Heart right ventricle (tissue), 16 donors: ENCODE measurements at places on chromosomes 16 and 17. TPM values are rescaled to one million over a fixed set of nuclear protein-coding genes. Genes with fewer than 3 reads are reported as not detected.

GRCh38 chr16:62156971-62157370 is 120.7 kb upstream of the CDH8 start:
- H3K4me3 ChIP-seq = no peak overlapping the region
- no peaks in the 10 kb centered on the region for H3K36me3 ChIP-seq
- no peak for DNase-seq
- no peak overlapping the region for H3K27ac ChIP-seq
- H3K4me1 ChIP-seq = no peaks in the 10 kb centered on the region

GRCh38 chr16:66490774-66491715 is 58.9 kb downstream of the TK2 start:
- H3K27me3 ChIP-seq = no peaks in the 10 kb centered on the region
- H3K27ac ChIP-seq = no peak overlapping the region

DNA sequence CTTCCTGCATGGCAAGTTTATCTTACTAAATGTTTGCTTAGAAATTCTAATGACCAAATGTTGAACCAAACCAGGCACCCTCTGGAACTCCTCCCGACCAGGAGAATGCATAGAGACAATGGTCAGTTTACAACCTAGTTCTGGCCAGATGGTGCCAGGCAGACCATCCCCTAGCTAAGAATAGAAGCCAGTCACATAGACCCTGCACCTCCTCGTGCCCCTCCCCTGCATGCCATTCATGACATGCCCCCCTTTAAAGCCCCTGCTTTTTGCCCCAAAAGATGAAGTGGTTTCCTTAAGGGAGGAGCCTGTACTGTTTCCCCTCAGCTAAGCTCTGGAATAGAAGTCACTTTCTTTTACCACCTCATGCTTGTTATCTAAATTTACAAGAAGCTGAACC is 6.6 kb upstream of the CPHXL start:
- no peak overlapping the region for H3K27ac ChIP-seq
- H3K4me1 ChIP-seq = peaks cover 6% of the 10 kb centered on the region
- H3K4me3 ChIP-seq = no peak overlapping the region

DNA sequence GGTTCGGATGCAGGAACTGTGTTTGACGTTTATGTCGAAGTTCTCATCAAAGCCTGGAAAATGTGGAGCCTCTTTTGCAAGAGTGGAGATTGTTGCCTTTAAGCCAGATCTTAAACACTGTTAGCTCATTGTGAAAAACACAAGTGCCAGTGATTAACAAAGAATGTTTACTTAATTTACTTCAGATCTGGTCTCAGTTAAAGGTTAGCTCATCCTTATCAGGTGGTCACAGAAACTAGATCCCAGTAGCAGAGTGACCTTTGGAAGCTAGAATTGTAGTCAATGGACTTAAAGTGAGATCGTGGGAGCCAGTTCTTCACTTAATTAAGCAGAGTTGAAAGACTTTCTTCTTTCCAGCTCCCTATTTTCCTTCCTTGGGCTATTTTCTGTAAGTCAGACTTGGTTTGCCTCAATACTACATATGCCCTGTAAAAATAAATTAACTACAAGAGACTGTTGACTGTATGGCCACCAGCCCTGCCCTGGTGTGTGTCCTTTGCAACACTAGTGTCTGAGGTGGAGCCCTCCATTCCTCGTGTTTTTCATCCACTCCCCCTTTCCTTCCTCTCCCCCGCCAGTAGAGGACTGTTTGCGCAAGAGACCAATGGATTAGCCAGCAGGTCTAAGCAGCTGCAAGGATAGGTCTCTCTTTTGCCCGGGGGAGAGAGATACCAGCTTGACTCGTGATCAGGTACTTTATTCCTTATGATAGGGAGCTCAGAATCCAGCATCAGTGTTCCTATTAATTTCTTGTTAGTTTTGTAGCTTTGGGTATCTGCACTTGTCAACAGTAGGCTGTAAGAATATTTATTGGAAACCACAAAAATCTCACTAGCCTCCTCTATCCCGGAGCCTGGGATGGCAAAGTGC is 20.2 kb downstream of the FBXO39 start:
- no peaks in the 10 kb centered on the region for H3K4me1 ChIP-seq
- no peak overlapping the region for H3K4me3 ChIP-seq
- no peaks in the 10 kb centered on the region for H3K27me3 ChIP-seq
- no peak for DNase-seq
- no peaks in the 10 kb centered on the region for H3K36me3 ChIP-seq
- no peak overlapping the region for H3K27ac ChIP-seq

DNA sequence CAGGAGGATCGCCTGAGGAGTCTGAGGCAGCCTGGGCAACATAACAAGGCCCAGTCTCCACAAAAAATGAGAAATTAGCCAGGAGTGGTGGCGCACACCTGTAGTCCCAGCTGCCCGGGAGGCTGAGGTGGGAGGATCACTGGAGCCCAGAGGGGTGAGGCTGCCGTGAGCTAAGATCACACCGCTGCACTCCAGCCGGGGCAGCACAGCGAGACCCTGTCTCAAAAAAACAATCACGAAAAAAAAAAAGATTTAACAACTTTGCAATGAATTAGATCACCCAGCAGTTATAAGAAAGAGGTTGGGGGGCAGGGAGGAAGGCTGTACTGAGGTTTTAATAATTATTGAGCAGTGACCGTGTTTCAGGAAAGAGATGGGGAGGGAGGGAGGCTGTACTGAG is 49.4 kb downstream of the RPH3AL start:
- peaks cover 10% of the 10 kb centered on the region for H3K4me1 ChIP-seq
- H3K27ac ChIP-seq = peak overlapping the region; percentile 84
- H3K36me3 ChIP-seq = no peaks in the 10 kb centered on the region
- DNase-seq = no peak
- no peak overlapping the region for H3K4me3 ChIP-seq

Gene CCL8
- total RNA-seq = 0.92 TPM

Gene CA4
- total RNA-seq = 9.2 TPM

- no peak overlapping the region for H3K4me3 ChIP-seq
- no peak for DNase-seq
- no peak overlapping the region for H3K27ac ChIP-seq
- H3K27me3 ChIP-seq = no peaks in the 10 kb centered on the region
- peaks cover 5% of the 10 kb centered on the region for H3K4me1 ChIP-seq
Observed at GRCh38 chr17:50432125-50432762, 6.2 kb downstream of the ACSF2 start.

- DNase-seq = peak; percentile 88
- H3K27me3 ChIP-seq = no peaks in the 10 kb centered on the region
- H3K36me3 ChIP-seq = no peaks in the 10 kb centered on the region
- H3K4me1 ChIP-seq = peaks cover 15% of the 10 kb centered on the region
- H3K27ac ChIP-seq = peak within 1 kb of the TSS; percentile 60
- peak within 1 kb of the TSS; percentile 69 for H3K4me3 ChIP-seq
Observed at GRCh38 chr17:8209907-8210760, at the start of gene AURKB. Gene AURKB (minus strand): TSS chr17:8210575. CDS start chr17:8210224, 351 bp downstream.

DNA sequence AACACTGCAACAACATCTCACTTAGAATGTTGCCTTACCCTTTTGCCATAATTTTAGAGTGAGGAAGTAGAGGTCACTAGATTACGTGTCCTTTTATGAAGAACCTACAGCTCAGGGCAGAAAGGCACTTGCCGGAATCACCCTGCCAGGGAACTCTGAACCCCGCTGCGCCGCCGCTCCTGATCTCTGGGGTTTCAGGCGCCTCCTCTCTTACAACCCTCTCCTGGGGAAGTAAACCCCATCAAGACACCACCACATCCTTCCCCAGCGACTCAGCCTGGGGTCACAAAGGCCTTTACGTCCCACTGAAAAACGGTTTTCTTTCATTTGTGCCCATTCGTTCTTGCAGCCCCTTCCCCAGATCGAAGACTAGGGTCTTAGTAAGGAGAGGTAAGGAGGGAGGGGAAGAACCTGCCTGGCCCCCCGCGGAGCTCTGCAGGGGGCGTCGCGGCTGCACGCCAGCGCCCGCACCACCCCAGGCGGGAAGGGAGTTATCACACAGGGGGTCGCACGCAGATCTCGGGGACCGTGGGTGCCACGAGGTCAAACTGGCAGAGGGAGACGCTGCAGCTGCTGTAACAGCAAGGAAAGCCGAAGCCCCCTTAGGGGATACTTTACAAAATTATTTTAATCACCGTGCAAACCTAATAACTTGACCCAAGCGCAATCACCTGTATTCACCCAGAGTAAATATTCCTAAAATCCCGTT is 1.0 kb upstream of the HLF start:
- no peak for DNase-seq
- H3K36me3 ChIP-seq = no peaks in the 10 kb centered on the region
- H3K4me3 ChIP-seq = peak overlapping the region; percentile 71

Gene CDC6
- total RNA-seq = 0.78 TPM

- DNase-seq = no peak
- no peak overlapping the region for H3K4me3 ChIP-seq
- H3K27ac ChIP-seq = no peak overlapping the region
Observed at GRCh38 chr16:87653234-87653633, 50.9 kb downstream of the JPH3 start.

DNA sequence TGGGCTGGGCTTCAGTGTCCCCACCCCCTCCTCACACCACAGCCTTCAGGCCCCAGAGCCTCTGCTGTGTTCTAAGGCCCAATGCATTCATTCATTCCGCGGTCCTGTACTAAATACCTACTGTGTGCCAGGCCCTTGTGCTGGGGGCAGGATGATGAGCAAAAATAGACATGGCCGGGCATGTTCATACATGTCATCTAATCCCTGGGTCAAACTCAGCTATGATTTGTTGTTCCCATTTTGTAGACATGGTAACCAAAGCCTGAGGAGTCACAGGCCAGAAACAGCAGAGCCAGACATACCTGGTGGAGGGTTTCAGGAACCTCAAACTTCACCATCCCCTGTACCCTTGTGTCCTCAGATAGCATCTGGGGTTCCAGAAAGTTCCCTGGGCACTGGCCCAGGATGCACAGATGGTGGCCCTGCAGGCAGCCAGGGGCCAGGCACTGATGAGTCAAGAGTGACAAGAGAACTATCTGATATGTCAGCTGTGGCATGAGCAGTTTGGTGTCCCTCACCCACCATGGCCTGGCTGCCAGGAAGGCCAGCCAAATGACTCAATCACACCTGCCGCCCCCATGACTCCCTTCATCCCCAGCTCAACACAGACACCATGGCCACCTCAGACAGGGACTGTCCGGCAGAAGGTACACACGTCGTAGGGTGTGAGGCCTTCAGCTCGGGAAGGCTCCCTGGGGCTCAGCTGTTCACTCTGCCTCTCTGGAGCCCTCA is 2.7 kb upstream of the RRAD start:
- peaks cover 64% of the 10 kb centered on the region for H3K4me1 ChIP-seq
- no peak for DNase-seq
- H3K27me3 ChIP-seq = no peaks in the 10 kb centered on the region
- H3K4me3 ChIP-seq = no peak overlapping the region
- H3K36me3 ChIP-seq = peaks cover 26% of the 10 kb centered on the region
- H3K27ac ChIP-seq = peak overlapping the region; percentile 96

- no peak overlapping the region for H3K4me3 ChIP-seq
- no peaks in the 10 kb centered on the region for H3K36me3 ChIP-seq
- H3K27ac ChIP-seq = no peak overlapping the region
- DNase-seq = no peak
- peaks cover 35% of the 10 kb centered on the region for H3K27me3 ChIP-seq
Observed at GRCh38 chr17:79272220-79272619, 197.6 kb downstream of the ENGASE start.

GRCh38 chr16:57196286-57196685 is 10.2 kb downstream of the RSPRY1 start:
- no peak for DNase-seq
- H3K36me3 ChIP-seq = no peaks in the 10 kb centered on the region
- no peak overlapping the region for H3K27ac ChIP-seq
- peaks cover 13% of the 10 kb centered on the region for H3K4me1 ChIP-seq
- H3K4me3 ChIP-seq = no peak overlapping the region
- no peaks in the 10 kb centered on the region for H3K27me3 ChIP-seq

Gene SLC38A8
- total RNA-seq = not detected

DNA sequence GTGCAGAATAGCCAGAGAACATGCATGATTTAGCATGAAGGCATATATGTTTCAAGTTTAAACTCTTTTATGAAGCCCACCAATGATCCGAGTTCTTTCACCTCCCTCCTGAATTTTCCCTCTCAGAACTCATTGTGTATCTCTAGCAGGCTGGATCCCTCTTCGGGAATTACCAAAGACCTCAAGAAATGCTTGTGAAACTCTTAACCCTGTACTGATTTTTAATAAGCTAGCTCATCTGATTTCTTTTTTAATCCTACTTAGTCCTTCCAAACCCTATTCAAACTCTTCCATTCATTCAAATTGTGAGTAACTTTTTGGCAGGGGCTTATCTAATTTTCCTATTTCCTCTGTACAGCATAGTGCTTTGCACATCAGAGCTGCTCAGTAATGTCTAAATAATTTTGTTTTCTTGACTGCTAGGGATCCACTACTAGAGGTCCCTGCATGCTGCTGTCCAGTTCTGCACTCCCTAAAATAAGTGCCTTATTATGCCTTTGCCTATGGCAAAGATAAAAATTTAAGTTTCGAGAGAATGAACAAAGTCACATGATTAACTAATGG is 723.8 kb downstream of the CDH11 start:
- no peaks in the 10 kb centered on the region for H3K36me3 ChIP-seq
- no peak overlapping the region for H3K27ac ChIP-seq
- no peaks in the 10 kb centered on the region for H3K4me1 ChIP-seq
- no peaks in the 10 kb centered on the region for H3K27me3 ChIP-seq
- H3K4me3 ChIP-seq = no peak overlapping the region

GRCh38 chr17:7837408-7838088 is 3.5 kb downstream of the KDM6B start:
- H3K27ac ChIP-seq = peak overlapping the region; percentile 99
- no peak for DNase-seq
- peaks cover 12% of the 10 kb centered on the region for H3K36me3 ChIP-seq

DNA sequence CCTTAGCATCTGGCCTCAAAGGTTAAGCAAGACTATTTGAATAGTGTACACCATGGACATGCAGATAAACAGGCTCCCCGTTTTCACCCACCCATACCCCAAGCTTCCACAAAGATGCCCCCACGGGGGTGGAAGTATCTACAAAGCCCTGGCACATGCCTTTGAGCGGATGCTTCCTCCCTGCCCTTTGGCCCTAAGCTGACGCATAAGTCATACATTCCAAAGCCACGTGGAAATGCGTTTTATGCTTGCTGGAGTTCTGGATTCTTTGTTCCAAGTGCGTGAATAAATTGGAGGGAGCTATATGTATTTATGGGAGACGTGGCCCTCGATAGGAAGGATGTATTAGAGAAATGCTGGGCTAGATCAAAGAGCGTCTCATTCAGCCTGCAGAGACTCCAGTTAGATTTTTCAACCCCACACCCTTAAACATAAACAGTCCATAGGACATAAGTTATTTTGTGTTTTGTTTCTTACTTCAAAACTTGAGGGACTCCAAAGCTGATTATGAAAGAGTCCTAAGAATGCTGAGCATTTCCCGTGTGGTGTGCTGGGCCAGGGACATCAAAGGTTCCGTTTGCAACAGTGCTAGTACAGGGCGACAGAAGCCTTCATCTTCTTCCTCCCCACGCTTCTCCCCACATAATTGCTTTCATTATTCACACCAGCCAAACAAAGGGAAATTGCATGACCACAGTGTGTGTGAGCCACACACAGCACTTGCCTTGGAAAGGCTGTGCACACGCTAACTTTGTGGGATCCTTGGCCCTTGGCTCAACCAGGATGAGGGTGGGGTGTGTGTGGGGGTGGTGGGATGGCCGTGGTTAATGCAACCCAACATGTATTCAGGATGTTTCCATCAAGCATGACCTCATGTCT is 73.6 kb downstream of the WIPI1 start:
- no peak overlapping the region for H3K4me3 ChIP-seq
- H3K4me1 ChIP-seq = peaks cover 46% of the 10 kb centered on the region
- no peaks in the 10 kb centered on the region for H3K27me3 ChIP-seq
- DNase-seq = no peak
- no peak overlapping the region for H3K27ac ChIP-seq

Gene ENPP7
- total RNA-seq = not detected
